ENCODE measurements at places on chromosomes 6 and 20.

- DNase-seq: no peak
These were observed 17.4 kb downstream of the MTFR2 start for GRCh38 chr6:136232701-136233100.

DNA sequence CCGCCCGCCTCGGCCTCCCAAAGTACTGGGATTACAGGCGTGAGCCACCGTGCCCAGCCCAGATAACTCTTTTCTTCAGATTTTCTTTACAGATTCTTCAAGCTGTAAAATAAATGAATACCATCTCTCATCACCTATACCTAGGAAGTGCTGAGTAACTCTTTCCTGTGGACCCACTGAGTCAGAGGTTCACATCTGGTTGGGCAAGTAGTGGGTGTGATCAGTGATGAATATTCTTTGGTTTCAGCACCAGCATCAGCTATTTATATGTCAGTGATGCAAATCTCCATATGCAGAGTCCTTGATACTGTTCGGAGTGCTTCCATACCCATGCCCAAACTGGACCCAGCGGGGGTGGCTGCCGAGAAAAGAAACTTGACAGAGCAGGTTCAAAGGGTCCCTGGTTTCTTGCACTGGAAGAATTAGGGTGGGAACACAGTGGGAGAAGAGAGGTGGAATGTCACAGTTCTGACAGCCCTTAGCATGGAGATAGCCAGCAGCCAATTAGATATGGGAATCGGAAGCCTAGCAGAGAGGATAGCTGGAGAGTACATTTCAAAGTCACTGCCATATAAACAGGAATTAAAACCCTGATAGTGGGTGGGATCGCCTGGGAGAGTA is 64.9 kb upstream of the DDR1 start:
- no peak for DNase-seq

DNA sequence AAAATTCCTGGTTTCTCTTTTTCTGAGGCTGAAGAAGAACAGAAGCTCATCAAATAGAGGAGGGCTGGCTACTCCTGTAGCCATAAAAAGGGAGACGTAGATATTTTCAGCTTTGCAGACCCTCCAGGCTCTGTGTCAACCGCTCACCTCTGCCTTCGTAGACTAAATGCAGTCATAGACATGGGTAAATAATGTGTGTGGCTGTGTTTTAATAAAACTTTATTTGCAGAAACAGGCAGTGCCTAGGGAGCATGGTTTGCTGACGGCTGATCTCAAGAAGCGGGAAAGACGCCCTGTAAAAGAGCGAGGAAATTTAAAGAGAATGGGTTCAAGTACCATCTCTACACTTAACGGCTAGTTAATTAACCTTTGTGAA is 171.8 kb downstream of the BCAS1 start:
- DNase-seq: no peak

DNA sequence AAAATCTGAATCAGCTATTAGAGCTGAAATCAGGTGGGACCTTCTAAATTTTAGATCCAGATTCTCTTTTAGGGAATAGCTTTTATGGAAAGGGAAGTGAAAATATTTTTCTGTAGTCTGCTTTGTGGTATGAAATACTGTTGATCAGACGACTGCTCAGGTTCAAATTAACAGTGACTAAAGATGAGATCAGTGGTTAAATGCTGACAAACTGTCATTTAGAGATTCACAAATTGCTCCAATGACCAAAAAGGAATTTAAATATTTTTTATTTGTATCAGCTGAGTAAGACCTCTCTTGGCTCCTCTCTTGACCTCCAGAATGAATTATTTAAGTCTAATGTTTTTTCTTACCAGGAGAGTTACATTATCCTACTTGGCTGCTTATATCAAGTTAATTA is 77.3 kb downstream of the KCNQ5 start:
- DNase-seq: no peak

DNA sequence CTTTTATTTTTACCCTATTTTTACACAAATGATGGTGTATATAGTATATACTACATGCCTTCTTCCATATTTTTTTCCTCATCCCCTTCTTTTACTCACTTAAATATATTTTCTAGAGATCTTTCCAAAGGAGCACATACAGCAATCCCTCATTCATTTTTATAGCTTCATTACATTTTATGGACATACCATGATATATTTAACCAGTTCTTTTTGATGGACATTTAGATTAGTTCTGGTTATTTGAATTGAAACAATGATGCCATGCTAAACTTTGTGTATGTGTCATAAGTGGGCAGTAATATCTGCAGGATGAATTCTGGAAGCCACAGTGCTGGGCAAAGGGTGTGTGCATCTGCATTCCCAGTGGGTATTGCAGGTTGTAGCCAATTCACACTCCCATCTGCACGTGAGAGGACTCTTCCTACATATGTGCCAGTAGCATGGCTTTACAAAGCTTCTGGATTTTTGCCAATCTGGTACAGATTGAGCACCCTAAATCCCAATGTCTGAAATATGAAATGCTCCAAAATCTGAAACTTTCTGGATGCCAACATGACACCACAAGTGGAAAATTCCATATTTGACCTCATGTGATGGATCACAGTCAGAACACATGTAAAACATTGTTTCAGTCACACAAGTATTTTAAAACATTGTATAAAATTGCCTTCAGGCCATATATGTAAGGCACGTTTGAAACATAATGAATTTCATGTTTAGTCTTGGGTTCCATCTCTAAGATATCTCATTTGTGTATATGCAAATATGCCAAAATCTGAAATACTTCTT is 127.2 kb downstream of the ARID1B start:
- no peak for DNase-seq

DNA sequence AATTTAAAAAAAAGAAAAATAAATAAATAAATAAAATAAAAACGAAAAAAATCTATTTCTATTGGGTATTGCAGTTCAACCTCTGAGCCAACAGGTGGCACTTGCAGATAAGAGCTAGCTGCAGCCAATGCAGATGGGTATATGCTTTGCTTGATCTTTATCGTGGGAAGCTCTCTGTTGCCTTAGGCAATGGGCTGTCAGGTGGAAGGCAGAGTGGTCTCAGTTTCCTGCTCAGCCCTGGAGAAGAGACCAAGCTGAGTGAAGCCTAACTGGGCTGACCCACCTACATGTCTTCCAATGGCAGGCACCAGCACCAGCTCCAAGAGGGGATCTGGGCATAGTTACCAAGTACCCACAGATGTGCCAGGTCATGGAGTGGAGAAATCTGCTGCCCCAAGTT is 95.0 kb downstream of the AK9 start:
- DNase-seq: no peak

DNA sequence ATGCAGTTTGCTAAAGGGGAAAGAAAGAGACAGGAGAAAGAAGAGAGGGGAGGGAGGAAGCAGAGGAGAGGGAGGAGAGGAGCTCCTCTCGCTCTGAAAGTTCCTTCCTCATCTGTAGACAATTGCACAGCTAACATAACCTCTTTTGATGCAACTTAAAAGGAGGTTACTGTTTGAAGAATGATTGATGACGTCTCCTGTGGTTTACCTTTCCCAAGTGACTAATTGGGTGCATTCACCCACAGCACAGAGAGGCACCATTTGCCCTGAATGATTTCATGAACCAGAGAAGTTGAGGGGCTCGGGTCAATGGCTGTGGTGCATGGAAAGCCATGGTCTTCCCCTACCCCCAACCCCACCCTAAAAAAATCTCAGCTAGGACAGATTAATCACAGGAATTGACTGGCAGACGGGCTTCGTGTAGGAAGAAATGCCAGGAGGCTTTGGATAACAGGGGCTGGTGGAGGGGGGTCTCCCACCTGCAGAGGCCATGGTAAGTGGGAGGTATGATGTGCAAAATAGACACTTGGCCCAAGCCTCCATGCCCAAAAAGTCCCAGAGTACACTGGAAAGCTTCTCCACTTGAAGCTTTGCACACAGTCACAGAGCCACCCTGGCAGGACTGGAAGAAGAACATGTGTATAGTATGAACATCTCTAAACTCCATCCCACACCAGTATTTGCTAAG is 213.7 kb downstream of the ANKRD60 start:
- no peak for DNase-seq

DNA sequence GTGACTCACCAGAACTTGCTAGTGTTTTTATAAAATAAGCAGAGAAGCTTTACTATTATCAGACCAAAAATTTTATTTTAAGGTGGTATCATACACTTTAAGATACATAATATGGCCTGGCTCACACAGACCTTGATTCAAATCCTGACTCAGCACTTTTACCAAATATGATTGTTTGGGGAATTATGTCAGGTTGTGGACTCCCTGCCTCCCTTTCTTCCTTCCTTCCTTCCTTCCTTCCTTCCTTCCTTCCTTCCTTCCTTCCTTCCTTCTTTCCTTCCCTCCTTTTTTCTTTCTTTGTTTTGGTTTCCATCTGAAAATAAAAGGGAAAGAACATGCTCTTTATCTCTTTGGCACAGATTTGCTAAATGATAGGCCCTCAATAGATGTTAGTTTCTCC is 186.0 kb upstream of the MMS22L start:
- no peak for DNase-seq

DNA sequence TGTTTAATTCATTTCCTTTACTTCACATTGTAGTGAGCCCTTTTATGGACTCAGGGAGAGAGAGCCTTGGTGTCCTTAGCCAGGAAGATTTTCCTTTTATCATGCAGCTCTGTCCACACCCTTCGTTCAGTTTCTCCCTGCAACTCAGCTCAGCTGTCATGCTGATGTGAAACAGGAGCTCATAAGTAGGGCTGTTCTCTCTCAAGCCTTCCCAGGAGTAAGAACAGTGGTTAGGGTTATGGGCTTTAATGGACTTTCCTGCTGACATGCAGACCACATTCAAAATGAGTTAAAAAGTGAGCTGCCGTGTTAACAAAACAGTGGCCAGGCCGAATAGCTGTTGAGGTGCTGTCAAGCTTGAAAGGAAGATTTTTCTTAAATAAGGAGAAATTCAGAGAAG is 104.1 kb downstream of the BCKDHB start:
- no peak for DNase-seq

GRCh38 chr6:2547355-2547754 is 203.4 kb downstream of the MYLK4 start:
- DNase-seq: no peak

GRCh38 chr6:56618050-56618449 is 24.6 kb downstream of the DST start:
- no peak for DNase-seq

DNA sequence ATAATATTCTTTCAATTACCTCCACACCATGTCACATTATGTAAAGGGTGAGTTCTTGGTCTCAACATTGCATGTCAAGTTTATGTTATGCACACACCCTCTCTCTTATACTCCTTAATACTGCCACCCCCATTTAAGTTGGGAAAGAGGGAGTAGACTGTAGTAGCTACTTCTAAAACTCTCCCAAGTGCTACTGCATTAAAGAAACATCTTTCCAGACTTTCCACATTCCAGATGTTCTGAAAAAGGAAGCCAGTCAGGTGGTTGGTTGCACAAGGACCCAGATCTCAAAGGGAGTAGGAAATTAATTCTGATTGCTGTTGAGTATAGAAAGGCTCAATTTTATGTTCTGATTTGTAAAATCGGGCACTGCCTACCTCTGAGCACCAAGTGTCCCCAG is 419.5 kb downstream of the CD83 start:
- DNase-seq: no peak

- DNase-seq: no peak
These were observed 44.0 kb downstream of the GCNT2 start for GRCh38 chr6:10564975-10565673.

- no peak for DNase-seq
These were observed 104.9 kb upstream of the CEP162 start for GRCh38 chr6:84332139-84333034.

- DNase-seq: no peak
These were observed 154.1 kb upstream of the MYLIP start for GRCh38 chr6:15974817-15975216.

GRCh38 chr6:69729870-69730449 is 66.8 kb downstream of the LMBRD1 start:
- DNase-seq: no peak

DNA sequence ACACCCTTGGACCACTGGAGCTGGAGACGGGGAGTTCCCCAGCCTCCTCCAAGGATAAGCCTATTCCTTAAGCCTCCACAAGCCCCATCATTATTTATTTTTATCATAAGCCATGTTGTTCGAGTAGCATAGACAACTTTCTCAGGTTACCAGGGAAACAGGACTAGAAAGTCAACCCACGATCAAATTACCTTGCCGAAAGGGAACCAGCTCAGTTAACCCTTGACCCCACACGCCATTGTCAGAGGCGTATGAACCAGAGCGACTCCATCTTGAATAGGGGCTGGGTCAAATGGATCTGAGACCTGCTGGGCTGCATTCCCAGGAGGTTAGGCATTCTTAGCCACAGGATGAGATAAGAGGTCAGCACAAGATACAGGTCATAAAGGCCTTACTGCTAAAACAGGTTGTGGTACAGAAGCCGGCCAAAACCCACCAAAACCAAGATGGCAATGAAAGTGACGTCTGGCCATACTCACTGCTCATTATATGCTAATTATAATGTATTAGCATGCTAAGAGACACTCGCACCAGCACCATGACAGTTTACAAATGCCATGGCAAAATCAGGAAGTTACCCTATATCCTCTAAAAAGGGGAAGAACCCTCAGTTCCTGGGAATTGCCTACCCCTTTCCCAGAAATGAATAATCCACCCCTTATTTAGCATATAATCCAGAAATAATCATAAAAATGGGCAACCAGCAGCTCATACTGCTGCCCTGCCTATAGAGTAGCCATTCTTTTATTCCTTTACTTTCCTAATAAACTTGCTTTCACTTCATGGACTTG is 22.4 kb downstream of the SYNJ2 start:
- DNase-seq: no peak

DNA sequence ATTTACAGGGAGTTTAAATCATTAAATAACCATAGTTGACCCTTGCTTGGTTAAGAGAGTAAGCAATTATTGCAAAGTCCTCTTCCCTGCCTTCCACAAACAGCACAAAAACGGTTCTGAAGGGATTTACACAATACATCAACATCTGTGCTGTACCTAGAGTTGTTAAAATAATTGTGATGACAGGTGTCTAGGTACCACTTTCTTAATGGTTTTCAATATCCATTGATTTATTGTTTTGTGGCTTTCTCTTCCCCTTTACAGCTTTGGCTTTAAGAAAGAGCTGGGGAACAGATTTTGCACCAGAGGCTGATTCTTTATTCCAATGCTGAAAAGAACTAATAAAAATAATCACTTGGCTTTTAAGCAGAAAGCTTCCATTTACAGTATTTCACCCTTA is 598 bp upstream of the SOX4 start:
- peak; percentile 70 for DNase-seq

GRCh38 chr6:71321314-71321713 is 32.7 kb downstream of the OGFRL1 start:
- no peak for DNase-seq

DNA sequence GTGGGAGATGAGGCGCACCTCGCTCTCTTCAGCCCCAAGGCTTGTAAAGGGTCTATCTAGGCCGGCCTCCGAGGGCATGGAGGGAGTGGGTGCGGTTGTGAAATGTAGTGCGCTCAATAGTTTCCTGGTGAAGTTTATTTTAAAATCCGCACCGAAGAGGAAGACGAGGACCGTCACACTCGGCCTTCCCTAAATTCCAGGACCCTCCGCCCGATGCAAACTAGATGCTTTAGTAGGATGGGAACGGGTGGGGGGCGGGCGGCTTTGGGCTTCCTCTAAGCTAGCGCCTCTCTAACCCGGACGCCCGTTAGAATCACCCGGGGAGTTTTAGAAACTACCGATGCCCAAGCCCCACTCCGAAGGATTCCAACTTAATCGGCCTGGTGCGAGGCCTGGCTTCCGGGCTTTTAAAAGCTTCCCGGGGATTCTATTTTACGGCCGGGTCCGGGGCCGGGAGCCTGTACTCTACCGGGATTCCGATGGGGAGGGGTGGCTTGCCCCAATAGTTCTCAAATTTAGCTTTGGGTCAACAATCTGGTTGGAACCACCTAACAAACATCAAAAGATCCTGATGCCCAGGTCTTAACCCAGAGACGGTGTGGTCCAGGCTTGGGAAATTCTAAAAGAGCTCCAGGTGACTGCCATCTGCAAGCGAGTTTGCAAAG is 548 bp upstream of the BCAS4 start:
- no peak for DNase-seq

Data from NCI-H1930 (cell line).